ENCODE measurements at places on chromosomes 13 and 19. TPM values are rescaled to one million over a fixed set of nuclear protein-coding genes. Genes with fewer than 3 reads are reported as not detected.

ZNF100 gene
- total RNA-seq: 0.86 TPM

NR2F6 gene
- 73.4 TPM for total RNA-seq

ASF1B gene
- total RNA-seq: 37.4 TPM

SOX1 gene
- total RNA-seq: not detected

MAG gene
- not detected for total RNA-seq

KANK3 gene
- 3.7 TPM for total RNA-seq

RFPL4A gene
- total RNA-seq: not detected

RASGRP4 gene
- total RNA-seq: not detected

TFPT gene
- total RNA-seq: 22.0 TPM

TEX29 gene
- not detected for total RNA-seq

IGFL3 gene
- 5.0 TPM for total RNA-seq

CNFN gene
- not detected for total RNA-seq

CNN1 gene
- total RNA-seq: 5.5 TPM

CLEC17A gene
- total RNA-seq: not detected
